NCI-H2029 (cell line): ENCODE measurements at places on chromosomes 12 and 14.
A peak's percentile ranks its signal among the peaks of the same experiment; 100 is the strongest.

DNA sequence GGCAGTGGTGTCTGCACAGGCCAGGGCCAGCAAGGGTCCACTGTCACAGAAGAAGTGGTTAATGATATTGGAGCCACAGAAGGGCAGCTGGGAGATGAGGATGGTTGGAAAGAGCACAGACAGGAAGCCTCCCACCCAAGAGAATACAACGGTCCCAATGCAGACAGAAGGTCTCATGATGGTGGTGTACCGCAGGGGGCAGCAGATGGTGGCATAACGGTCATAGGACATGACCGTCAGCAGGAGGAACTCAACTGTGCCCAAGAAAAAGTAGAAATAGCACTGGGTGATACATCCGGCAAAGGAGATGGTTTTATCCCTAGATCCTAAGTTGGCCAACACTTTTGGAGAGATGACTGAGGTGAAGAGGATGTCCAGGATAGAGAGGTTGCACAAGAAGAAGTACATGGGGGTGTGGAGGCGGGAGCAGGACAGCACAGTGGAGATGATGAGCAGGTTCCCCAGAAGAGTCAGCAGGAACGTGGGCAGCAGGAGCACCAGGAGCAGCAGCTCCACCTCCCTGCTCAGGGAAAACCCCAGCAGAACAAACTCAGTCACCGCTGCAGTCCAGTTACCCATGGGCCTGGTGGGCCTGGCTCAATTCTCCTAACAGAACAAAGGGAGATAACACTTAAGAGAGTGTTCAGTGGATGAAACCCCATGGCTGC lies 9.8 kb downstream of the OR6J1 start:
- no peak for DNase-seq

- DNase-seq: no peak
Measured at GRCh38 chr14:91835197-91835919, 32.0 kb downstream of the TC2N start.

- DNase-seq: no peak
Measured at GRCh38 chr14:102317564-102318248, 1.8 kb upstream of the ZNF839 start.

GRCh38 chr12:132129007-132129406 lies 15.1 kb downstream of the DDX51 start:
- DNase-seq: no peak

- no peak for DNase-seq
Measured at GRCh38 chr14:68508581-68508980, 284.3 kb downstream of the ZFP36L1 start.

DNA sequence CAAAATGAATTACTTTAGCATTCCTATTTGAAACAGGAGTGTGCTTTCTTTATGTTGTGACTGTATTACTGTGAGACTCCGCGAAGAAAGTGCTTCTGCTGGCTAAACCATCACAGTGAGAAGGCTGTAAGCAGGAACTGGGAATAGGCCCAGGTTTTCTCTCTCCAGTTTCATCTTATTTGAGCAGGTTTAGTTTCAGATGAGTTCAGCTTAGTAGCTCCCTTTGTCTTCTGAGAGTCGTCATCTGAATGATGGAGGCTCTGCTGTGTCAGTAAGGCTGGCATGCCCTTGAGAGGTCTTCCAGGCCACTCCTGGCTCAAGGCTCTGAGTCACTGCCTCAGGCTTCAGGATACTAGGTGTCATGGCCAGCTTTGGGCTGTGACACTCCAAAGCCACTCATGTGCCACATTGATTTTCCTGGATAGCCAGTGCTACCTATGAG lies 205.6 kb upstream of the RGS6 start:
- DNase-seq: no peak

DNA sequence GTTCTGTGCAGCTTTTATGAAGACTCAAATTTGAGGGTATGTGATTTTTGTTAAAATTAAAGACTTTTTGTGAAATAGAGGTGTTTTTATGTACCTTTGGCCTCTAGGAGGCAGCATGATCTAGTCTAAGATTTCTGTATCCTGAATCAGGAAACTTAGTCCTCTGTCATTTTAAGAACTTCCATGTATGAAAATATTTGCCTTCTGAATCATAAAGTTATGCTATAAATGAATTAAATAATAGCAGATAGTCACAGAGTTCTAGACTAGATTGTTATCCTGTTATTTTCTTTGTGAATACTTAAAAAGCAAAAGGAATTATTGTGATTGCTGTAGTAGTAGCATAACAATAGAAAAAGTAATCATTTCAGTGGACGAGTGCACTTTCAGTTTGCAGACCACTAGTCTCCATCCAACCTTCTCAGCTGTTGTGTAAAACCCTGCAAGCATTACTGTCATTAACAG lies 56.3 kb downstream of the FGD4 start:
- peak; percentile 68 for DNase-seq

DNA sequence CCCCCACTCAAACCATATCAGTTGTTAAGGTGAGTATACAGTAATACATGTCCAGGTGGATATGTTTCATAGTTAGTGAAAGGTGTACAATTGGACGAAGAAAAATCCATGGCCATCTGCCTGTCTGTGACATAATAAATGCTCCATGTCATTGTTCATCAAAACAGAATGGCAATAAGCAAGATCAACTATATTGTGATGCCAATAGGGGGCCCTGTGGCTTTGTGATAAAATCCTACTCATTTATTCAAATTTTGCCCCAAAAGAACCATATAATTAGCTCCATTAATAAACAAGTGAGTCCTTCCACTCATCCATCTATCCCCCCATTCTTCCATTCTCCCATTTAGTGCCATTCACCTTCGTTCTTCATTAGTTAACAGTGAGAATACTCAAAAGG lies 102.0 kb downstream of the MGST1 start:
- DNase-seq: no peak

- DNase-seq: no peak
Measured at GRCh38 chr12:26690601-26691000, 142.4 kb downstream of the ITPR2 start.

- DNase-seq: no peak
Measured at GRCh38 chr12:42525444-42525843, 64.1 kb downstream of the PRICKLE1 start.

DNA sequence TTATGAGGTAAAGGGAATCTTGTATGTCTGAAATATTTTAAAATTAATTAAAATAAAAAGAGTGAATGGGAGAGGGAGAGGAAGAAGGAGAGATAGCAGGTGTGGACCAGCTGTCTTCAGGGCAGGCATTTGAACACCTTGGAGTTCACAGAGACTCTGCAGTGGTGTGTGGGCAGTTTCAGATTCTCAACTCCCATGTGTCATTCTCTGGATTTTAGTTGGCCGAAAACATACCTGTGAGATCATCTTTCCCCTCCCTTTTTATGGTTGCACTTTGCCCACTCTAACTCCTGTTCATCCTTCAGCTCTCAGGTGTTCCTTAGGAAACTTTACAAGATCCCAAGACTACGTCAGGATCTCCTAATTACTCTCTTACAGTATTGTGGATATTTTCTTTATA lies 108.1 kb downstream of the ERC1 start:
- DNase-seq: no peak

- DNase-seq: no peak
Measured at GRCh38 chr12:76952995-76953394, 74.2 kb upstream of the CSRP2 start.

- DNase-seq: no peak
Measured at GRCh38 chr14:106346534-106347290, 820.3 kb downstream of the TMEM121 start.

GRCh38 chr12:111842556-111843396 lies 748 bp downstream of the MAPKAPK5 start:
- no peak for DNase-seq

GRCh38 chr12:10960211-10960610 lies 21.1 kb upstream of the TAS2R14 start:
- DNase-seq: no peak

GRCh38 chr12:80747800-80748199 lies 31.1 kb downstream of the MYF5 start:
- DNase-seq: no peak

- DNase-seq: no peak
Measured at GRCh38 chr12:77070800-77071449, 5.6 kb upstream of the E2F7 start.

GRCh38 chr12:58712976-58713375 lies 207.3 kb downstream of the LRIG3 start:
- DNase-seq: no peak

DNA sequence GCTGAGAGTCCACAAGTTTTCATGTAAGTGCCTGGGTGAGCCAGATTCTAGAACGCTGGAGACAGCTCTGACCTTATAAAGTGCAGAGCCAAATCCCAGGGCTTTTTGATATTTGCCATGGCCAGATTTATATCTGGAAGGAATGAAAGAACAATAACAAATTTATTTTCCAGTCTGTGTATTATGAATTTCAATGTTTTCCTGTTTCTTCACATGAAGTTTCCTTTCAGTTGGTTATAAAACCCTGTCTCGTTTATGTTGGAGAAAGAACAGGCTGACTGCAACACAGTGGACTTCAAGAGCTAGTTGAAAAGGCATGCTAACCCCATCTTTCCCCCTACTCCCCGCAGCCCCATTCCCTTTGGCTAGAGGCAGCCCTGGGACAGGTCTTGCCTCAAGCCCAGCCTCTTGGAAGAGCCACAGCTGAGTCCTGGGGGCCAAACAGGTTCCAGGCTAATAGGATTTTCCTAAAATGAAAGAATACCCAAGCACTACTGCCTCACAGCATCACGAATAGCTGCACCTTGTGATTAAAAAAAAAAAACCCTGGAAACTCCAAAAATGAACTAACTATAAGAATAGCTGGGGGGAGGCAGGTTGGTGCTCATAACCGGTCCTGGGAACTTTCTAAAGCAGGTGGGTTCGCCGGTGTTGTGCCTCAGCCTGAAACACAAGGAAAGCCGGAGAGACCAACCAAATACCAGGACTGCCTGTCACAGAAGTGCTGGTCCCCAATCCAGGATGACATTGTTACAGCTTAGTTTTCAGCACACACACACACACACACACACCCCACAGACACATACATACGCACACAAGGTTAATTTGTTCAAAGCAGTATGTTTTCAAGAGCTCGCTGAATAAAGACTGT lies 1.5 kb downstream of the FBLN5 start:
- DNase-seq: no peak

GRCh38 chr12:115891556-115892164 lies 385.8 kb downstream of the MED13L start:
- no peak for DNase-seq

- DNase-seq: no peak
Measured at GRCh38 chr14:49033131-49033530, 553.0 kb downstream of the RPS29 start.

DNA sequence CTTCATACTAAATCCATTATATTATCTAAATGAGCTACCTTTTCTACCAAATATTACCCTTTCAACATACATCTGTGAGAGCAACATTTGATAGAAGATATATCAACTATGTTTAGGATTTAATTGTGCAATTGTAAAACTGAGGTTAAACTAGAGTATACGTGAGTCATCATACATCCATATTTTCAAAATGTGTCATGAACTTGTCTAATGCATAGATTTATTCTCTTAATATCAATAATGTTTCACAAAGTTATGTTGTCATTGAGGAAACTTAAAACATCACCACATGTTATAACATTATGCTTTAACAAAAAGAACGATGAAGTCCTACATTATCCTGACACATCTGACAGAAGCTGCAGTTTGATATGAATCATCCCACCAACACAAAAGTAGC lies 645.5 kb upstream of the NOVA1 start:
- no peak for DNase-seq

DNA sequence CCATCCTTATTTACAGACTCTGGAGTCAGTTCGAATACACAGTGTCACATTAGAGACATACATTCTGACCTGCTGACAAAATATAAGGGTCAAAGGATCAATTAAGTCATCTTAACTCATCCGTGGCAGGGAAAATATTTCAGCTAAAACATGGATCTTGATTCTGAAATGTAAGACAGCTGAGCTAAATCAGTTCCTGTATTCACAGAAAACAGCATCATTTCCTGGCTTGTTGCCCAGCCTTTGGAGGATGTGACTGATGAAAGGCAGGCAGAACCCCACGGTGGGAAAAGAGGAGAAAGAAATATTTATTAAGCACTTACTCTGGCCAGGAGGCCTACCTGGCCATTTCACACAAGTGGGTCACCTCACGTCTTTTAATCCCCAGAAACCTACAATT lies 101.9 kb downstream of the GAS2L3 start:
- peak; percentile 58 for DNase-seq

DNA sequence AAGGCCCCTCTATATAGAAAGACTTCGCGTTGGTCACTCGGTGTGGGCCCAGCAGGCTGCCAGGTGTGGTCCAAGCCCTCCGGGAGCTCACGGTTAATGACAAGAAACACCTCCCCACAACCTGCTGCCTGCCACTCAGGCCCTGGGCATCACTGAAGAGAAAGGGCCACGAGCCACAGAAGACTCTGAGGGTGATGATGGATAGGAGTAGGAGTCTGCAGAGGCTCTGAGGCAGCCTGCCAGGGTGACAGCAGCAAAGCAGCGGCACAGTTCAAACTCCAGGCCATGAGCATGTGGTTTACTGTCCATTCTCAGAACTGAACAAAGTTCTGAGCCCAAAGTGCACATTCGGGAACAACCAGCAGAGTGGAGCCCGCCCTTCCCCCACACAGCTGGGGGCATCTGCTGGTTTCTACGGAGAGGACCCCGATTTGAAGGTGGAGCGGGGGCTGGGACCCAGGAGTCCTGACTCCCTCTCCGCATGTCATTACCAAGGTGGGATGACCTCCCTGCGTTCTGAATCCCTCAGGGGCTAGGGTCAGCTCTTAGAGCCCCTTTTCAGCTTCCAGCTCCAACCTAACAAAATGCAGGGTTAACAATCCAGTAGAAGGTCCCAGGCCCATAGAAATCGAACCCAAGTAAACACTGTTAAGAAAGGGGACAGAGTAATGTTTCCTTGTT lies 65.8 kb downstream of the VWF start:
- no peak for DNase-seq

GRCh38 chr12:4505376-4505986 lies 33.2 kb upstream of the RAD51AP1 start:
- DNase-seq: no peak

DNA sequence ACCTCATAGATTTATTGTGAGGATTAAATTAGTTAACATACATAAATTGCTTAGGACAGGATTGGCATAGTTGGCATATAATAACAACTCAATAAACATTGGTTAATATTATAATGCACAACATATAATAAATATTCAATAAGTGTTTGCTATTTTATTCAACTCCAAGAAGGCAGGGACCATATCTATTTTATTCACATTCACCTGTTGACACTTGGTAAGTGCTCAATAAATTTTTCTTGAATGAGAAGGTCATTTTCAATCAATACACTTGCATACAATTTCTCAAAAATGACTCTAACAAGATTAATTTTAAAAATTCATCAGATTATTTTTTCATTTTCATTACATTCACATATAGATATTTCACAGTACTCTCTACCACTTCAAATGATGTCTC lies 12.4 kb upstream of the NUP107 start:
- no peak for DNase-seq
